Activated T-helper 1 cell treated with anti-CD3 and anti-CD28 coated beads, Interleukin-2, amount 50 U/mL, for 16 hours (primary cell): ENCODE measurements at places on chromosomes 6 and 20.

DNA sequence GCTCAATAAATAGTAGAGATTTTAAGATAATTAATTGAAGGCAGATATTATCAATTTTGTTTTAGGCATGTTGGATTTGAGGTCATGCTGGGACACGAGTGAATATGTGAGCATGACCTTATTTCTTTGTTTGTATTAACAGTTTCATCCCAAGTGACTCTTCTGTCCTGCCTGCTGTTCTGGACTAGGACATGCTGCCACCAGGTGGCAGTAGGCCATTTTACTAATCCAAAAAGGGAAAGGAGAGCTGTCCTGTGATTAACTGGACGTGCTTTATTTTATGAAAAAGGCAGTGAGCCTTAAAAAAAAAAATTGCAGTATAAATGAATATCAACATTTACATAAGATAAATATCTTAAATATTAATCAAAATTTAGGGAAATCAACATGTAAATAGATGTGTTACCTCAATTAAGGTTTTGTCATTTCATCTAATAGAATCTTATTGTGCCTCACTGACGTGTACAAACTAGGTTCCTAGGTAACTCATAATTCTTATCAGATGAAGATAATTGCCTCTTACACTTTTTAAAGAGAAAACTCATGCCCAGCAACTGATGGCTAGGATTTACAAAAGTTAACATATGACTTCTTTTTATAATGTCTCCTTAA is 49.8 kb downstream of the FRK start:
- DNase-seq, result peak; percentile 4

- DNase-seq, result no peak
These were observed 582.4 kb downstream of the PHF3 start for GRCh38 chr6:64217721-64218620.

GRCh38 chr6:31359581-31359980 is 2.6 kb upstream of the HLA-B start:
- no peak for DNase-seq

- DNase-seq, result no peak
These were observed 140.2 kb upstream of the RPS6KA2 start for GRCh38 chr6:166767230-166767629.

- peak; percentile 8 for DNase-seq
These were observed at the start of gene SERPINB6 for GRCh38 chr6:2971420-2972218. Gene SERPINB6, minus strand, starts transcription at chr6:2971567. Its CDS starts 12,235 bp downstream, at chr6:2959332.

DNA sequence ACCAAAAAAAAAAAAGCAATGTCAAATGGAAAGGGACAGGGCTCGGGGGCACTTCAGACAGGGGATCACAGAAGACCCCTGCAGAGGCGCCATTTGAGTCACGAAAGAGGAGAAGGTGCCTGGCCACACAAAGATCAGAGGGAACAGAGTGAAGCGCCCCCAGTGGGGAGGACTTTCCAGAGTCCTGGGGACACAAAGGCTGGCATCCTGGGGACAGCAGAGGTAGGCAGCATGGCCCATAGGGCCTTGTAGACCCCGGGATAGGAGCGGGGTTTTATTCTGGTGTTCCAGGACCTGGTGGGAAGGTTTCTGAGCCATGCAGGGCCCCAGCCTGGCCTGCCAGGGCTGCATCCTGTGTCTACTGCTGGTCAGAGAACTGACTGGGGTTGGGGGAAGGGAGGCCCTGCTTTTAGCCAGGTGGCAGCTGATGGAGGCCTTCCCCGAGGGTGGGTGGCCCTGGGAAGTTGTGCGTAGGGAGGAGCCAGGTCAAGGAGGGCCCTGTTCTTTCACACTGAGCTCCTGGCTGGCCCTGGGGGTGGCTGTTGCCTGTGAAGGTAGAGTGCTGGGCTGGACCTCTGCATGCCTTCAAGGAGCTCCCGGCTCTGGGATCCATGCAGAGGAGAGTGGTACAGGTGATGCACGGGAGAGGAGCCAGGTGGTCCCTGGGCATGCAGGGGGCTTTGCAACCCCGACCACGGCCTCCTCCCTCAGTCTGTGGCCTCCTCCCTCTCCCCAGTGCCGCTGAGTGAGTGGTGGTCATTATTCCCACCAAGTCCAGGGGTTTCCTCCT is 117.9 kb downstream of the CDH4 start:
- DNase-seq, result no peak

- DNase-seq, result no peak
These were observed 39.9 kb downstream of the RPRD1B start for GRCh38 chr20:38073307-38074071.

- DNase-seq, result no peak
These were observed 63.1 kb downstream of the SEC63 start for GRCh38 chr6:107894809-107895396.

DNA sequence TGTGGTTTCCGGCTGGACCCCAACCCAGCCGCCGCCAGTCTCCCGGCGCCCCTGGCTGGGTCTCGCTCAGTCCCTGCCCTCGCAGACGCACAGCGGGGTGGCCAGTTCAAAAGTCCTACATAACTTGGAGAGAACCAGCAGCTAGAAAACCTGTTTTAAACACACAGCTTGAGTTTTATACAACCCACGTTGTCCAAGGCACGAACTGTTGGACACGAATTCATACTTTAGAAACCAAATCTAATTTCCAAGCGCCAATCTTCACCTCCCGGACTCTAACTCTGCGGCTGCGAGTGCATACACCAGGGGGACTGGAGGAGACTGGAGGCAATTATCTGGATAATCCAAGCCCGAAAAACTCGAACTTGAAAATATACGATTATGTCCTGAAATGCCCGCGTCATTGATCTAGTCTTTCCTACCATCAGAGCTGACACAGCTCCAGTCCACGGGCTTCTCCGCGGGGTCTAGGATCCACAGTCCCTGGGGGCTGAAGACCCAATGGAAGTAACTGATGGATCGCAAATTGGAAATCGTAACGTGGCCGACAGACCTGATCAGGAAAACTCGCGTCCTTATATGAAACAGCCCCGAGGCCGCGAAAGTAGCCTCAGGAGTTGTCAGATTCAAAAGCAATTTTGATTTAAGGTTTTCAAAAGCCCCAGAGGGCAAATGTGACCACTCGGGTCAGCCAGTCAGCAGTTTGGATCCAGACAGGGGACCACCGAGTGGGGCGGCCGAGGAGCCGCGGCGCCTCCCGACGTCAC is 843 bp upstream of the HEY2 start:
- no peak for DNase-seq

DNA sequence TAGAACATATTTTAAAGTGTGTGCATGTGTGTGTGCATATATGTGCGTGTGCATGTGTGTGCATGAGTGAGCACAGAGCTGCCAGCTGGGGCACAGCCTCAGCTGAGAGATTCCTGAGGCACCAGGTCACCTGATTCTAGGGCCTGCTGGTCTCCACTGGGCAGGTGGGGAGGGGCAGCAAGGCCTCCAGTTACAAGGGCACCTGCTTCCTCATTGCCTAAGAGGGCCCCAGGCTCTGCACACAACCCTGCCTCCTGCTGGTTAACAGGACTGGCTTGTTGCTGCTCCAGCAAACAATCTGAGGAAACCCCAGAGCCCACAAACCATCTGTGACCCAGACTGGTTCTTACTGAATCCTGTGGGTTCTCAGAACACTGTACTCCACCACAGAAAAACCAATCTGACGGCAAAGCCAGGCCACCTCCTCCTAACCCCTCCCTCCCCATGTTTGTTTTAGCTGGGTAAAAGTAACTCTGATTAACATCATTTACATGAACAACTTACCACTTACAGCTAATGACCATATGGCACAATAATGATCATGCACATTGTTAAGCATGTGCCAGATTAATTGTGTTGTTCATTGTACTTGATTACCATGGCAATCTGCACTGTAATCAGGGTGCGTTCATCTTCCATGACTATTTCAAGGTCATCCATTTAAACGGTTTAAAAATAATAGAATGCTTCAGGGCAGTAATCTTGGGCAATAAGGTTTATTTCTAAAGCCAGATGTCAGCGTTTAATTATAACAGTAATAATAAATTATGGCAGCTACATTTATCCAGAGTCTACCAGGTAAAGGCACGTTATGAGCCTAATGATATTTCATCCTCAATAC is 23.1 kb upstream of the UBE2J1 start:
- DNase-seq, result peak; percentile 27

DNA sequence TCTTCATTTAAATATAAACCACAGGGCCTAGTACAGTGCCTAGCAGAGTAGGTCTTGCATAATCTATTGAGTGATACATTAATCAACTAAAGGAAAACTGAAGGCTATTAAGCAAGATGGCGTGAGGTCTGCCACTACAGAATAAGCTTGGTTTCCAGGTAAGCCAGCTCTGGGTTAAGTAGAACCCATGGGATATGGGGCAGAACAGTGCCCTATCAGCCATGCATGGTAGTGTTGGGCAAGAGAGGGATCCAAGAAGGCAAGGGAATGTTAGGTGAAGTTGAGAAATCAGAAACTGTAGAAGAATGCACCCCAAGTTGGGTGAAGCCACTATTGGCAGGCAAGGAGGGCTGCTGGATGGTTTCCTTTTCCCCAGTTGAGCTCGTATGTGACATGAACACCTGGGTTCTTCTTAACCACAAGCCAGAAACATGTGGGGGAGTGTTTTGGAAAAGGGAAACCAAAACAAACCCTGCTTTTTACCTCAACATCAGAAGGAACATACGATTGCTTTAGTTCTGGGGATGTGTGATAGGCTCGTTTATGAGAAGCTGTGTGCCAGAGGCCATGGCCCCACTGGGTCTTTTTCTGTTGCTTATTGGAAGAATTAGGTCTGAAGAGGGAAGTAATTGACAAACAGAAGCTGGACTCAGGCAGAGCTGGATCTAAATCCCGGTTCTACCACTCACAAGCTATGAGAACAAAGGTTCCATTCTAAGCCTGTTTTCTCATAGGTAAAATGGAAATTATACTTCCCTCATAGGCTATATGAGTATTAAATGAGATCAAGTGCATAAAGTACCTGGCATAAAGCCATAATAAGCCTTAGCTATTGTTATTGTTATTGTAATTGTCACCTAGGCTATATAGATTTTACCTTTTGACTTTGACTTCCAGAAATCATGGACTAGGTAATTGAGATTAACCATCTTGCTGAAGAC is 33.5 kb downstream of the NEDD9 start:
- DNase-seq, result no peak

DNA sequence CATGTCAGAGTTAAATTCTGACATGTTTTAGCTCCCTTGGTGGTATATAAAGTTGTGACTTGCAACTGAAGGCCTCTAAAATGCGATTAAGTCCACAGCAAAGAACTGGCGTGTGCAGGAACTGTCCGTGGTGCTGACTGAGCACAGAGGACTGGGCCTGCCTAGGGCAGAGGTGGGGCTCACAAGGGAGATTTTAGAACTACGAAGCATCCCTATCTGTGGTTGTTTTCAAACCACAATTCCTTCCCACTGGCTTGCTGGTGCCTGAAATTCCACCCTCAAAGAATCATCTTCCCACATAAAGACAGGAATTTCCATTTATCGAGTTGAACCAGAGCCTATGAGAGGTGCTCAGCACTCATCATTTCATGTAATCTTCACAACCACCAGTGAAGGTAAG is 30.1 kb downstream of the RIMS4 start:
- no peak for DNase-seq

- DNase-seq, result no peak
These were observed 596.0 kb downstream of the EPM2A start for GRCh38 chr6:145139140-145139850.

GRCh38 chr20:2527762-2528161 is 8.6 kb upstream of the TMC2 start:
- no peak for DNase-seq

- no peak for DNase-seq
These were observed 238.9 kb upstream of the FLRT3 start for GRCh38 chr20:14576196-14576877.

GRCh38 chr6:79305020-79305419 is 70.5 kb upstream of the HMGN3 start:
- no peak for DNase-seq

DNA sequence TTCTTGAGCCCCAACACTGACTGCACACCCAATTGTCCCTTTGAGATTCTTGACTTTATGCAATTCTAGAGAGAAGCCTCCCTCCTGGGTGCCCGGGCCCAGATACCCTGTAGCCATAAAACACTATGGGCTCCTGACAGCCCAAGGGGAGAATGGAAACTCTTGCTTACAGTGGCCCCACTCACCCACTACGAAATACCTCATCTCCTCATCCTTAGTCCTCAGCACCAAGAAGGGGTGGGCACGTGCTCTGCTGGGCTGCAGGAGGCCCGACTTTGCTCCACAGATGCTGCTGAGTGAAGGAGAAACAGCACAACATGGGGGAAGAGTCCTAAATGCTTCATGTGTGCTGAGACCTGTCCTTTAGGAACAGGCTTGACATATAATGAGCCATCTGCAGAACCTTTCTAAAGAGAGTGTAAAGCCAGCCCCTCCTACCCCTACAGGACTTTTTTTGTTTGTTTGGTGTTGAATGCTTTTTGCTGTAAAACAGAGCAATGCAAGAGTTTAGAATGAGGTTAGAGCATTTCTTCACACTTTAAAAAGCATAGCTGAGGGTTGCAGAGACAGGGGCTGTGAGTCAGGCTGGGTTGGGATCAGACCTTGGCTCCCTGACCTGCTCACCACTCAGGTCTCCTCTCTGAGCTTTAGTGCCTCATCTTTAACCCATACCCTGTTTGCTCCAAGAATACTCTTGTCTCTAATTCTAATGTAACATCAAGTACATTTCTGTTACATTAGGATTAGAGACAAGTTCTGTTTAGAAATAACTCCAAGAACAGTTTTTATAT is 17.6 kb upstream of the SIRPG start:
- DNase-seq, result no peak

DNA sequence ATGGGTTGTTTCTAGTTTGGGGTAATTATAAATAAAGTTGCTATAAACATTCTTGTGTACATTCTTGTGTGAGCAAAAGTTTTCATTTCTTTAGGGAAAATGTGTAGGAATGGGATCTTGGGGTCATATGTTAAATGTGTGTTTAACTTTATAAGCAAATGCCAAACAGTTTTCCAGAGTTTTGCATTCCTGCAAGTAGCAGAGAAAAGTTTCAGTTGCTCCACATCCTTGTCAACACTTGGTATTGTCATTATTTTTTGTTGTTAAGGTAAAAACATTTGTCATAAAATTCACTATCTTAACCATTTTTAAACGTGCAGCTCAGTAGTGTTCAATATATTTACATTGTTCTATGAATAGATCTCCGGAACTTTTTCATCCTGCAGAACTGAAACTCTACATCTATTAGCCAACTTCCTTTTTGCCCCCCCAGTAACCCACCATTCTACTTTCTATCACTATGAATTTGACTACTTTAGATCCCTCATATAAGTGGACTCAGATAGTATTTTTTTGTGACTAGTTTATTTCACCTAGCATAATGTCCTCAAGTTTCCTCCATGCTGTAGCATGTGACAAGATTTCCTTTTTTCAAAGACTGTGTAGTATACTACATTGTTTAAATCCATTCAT is 48.4 kb downstream of the PHACTR2 start:
- no peak for DNase-seq

DNA sequence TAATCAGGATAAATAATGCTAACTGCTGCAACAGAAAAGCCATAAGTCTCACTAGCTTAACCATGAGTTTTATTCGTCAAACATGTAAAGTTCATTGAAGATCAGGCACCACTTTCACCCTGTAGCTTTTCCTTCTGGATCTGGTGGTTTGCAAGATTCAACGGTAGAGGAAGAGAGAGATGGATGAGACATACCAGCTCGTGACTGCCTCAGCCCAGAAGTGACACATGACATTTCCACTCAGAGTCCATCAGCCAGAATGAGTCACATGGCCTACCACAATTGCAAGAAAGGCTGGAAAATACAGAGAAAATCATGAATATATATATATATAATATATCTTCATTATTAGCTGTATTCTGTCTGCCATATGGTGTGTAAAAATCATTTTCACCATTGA is 29.0 kb downstream of the SPTLC3 start:
- no peak for DNase-seq
